Right lobe of liver (tissue), 6 donors: ENCODE measurements at places on chromosomes 1 and 21. TPM values are rescaled to one million over a fixed set of nuclear protein-coding genes. Genes with fewer than 3 reads are reported as not detected.
A peak's percentile ranks its signal among the peaks of the same experiment; 100 is the strongest.

The TINAGL1 gene
- 30.5 TPM for total RNA-seq

The INAVA gene
- total RNA-seq: 0.55 TPM

DNA sequence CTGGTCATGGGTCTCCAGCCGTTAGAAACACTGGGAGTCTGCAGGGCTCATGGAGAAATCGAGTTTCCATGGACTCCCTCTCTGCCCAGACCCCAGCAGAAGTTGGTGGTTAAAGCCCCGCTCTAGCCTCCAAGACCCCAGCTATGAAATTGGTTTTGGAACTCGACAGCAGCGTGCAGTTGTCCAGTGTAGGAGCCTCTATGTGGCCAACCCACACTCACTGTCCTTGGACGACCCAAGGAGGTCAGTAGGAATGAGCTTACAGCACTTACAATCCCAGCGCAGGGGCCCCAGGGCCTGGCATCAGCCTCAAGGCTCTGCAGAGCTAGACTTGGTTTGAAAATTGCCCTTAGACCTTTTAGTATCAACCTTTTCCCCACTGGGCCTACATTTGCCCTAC lies 3.2 kb upstream of the PRDM16 start:
- peak; percentile 33 for DNase-seq

GRCh38 chr1:58434607-58435006 lies 111.9 kb downstream of the OMA1 start:
- no peak for DNase-seq

DNA sequence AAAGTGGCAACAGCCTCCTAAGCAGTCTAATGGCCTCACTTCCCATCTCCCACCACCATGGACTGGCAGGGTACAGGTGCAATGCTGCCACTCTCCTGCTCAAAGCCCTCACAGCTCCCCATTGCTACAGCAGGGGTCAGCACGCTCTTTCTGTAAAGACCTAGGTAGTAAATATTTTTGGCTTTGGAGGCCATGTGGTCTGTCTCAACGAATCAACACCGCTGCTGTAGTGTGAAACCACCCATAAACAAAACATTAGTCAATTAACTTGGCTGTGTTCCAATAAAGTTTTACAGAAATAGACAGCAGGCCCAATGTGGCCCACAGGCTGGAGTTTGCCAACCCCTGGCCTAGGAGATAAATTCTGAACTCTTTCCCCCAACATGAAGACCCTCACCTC lies 44.6 kb upstream of the TMEM125 start:
- no peak for DNase-seq

- DNase-seq: no peak
Measured at GRCh38 chr1:93374334-93375106, 28.8 kb downstream of the DR1 start.
